ENCODE measurements at places on chromosomes 2 and 18.

DNA sequence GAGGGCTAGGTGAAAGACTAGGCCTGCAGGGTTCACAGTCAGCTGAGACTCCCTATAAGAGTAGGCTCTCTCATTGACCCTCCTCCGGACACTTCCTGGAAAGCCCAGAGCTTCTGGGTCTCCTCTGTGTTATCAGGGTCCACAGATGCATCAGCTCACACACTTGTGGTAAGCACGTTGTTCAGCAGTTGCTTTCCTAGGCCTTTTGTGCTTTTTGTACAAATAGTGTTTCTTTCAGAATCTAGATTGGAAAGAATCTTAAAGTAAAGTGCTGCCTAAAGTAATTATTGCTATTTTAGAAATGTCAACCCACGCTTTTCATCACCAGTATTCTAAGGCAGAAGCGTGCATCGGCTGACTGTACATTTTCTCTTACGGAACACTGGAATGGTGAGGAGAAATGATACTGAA is 15.5 kb downstream of the SLC9A2 start:
- DNase-seq, result no peak

GRCh38 chr2:177419274-177419673 is 26.7 kb downstream of the AGPS start:
- DNase-seq, result no peak

- DNase-seq, result no peak
Measured at GRCh38 chr2:166671801-166672200, 177.8 kb upstream of the SCN7A start.

DNA sequence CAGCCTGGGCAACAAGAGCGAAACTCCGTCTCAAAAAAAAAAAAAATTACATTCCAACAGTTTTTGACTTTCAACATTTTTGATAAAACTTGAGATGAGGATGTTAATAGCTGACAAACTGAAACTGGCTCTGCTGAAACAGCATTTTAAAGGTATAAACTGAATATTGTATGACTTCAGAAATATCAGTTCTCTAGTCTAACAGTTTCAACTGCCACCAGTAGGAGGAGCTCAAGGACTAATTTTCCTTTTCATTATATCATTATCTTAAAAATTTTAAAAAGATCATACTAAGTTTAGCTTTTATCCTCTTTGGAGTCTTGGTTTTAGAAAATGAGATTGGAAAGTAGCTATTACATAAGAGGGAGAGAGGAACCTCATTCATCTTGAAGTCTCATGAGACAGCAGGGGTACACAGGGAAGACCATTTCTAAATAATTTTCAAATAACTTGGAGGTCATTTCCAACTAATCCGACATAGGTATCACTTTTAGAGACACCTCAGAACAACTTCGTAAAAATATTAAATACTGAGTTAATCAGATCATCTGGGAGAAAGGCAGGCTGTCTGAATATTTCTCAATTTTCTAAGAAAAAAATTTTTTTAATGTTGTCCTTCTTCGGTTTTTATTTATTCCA is 37.6 kb upstream of the MCM6 start:
- no peak for DNase-seq

DNA sequence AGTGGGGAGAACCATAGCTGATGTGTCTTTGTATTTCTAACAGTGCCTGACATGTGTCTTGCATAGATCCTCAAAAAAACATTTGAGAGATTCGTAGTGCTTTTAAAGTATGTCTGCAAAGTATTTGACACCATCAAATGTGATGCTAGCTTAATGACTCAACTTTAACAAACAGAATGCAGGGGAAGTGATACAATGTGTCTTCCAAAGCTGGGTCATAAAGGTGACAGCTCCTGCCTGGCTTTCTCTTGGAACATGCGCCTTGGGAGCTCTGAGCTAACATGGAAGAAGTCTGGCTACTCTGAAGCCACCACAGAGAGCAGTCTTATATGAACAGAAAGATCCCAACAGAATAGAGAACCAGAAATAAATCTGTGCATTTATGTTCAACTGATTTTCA is 78.2 kb downstream of the C1D start:
- no peak for DNase-seq

DNA sequence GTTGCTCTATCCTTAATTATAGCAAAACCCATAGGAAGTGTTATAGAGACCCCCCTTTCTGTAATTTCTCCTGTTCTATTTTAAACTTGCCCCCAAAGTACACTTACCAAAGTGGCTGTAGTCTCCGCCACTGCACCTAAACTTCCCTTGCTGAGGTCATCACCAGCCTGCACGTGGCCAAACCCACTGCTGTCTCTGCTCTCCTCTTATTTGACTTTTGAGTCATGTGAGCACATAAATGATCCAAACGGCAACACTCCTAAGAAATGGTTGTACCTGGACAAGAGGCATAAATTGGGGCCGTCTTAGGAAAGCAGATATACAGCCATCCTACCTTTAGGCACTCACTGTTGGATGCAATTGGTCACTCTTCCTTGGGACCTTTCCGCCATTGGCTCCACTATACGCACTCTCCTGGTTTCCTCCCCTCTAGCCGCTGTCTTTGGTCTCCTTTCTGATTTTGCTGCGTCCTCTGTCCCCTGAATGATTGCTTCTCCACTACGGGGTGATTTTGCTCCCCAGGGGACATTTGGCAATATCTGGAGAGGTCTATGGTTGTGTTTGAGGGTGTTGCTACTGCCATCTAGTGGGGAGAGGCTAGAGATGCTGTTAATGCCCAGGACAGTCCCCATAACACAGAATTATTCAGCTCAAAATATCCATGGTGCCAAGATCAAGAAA is 19.2 kb upstream of the IL36G start:
- DNase-seq, result no peak

- no peak for DNase-seq
Measured at GRCh38 chr18:57475903-57476302, 40.7 kb downstream of the ONECUT2 start.

GRCh38 chr2:67510745-67511144 is 113.6 kb downstream of the ETAA1 start:
- DNase-seq, result no peak

- no peak for DNase-seq
Measured at GRCh38 chr2:22020091-22020742, 896.4 kb downstream of the TDRD15 start.

DNA sequence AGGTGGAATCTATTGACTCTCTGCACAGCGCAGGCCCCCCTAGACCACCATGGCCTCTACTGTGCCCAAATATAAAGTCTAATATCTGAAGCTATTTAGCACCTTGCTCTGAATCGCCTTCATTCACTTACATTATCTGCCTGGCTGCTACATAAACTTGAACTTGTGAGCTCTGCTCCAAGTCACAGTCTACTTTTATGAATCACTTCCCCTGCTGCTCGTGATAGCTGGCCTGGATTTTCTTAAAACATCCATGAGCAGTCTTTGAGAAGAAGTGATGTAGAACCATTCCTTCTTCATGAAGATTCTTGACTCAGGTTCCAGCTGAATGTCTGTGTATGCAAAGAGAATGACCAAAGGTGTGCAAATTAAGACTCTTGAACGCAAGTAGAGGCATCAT is 359.5 kb downstream of the RND3 start:
- DNase-seq, result no peak

DNA sequence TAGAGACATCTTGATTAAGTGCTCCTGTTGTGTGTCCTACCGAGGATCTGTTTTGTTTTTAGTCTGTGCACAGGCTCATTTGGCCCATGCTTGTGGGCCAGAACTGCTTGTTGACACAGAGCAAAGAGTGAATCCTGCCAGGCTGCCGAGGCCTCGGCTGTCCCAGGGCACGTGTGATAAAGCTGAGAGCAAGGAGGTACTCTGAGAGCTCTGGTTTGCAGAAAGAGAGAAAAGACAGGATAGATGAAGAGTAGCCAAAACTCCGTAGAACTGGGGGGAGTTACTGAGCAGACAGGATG is 175.1 kb downstream of the FAM210A start:
- no peak for DNase-seq

DNA sequence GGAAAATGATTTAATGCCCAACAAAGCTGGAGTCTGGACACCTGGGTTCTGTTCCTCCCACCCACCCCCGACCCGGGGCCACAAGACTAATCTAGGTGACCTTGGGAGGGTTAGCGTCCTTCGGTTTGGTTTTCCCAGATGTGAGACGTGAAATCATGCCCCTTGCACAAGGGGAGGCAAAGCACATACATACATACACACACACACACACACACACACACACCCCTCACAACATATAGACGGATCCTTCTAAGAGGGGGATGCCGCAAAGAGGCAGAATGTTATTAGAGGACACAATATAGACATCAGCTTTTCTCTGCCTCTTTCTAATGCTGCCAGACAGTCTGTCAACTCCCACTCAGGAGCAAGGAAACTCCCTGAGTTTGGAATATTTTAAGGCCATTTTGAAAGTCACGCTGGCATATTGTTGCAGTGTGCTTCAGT is 616 bp upstream of the RBMS1 start:
- DNase-seq, result no peak

DNA sequence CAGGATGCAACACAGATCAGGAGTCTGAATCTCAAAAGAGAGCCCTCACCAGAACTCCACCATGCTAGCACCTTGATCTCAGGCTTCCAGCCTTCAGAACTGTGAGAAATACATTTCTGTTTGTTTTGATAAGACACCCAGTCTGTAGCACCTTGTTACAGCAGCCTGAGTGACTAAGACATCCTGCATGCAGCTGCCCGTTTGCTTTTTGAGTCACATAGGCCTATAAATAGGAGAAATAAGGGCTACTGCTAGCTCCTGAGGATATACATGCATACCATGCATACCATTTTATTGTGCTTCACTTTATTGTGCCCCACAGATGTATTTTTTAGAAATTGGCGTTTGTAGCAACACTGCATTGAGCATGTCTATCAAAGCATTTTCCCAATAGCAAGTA is 337.8 kb downstream of the CDH2 start:
- DNase-seq, result peak; percentile 29

DNA sequence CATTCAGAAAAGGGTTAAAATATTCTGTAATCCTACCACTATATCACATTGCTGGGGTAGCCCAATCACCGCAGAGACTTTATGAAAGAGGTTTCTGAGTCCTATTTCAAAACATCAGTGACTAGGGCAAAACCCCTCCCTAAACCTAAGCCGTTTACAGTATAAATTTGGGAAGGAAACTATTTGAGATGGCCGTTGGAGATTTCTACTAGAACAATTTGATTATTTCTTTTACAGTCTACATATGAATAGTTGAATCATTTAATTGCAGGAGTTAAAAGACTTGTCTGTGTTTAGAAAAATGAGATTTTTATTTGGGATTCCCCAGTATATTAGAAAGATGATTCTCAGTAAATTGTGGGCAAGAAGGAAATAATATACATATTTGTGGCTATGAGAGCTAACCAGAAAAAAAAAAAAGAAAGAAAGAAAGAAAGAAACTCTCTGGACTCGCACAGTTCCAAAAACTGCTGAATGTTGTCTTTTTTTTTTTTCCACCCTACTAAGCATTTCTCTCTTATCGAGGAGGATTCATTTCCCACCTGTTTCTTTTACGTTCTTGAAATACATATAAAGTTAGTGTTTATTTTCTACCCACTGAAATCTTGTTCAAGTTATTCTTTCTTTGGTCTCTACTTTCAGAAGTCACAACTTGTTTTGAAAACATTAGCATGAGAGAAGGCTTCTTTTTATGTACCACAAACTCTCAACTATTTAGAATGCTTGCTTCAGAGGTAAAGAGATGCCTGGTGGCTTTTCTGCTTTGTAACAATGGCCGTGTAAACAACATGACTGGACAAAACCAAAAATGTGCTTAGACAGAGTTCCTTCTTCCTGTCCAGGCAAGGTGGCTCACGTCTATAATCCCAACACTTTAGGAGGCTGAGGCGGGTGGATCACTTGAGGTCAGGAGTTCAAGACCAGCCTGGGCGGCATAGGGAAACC is 65.9 kb downstream of the BCL2 start:
- DNase-seq, result no peak

DNA sequence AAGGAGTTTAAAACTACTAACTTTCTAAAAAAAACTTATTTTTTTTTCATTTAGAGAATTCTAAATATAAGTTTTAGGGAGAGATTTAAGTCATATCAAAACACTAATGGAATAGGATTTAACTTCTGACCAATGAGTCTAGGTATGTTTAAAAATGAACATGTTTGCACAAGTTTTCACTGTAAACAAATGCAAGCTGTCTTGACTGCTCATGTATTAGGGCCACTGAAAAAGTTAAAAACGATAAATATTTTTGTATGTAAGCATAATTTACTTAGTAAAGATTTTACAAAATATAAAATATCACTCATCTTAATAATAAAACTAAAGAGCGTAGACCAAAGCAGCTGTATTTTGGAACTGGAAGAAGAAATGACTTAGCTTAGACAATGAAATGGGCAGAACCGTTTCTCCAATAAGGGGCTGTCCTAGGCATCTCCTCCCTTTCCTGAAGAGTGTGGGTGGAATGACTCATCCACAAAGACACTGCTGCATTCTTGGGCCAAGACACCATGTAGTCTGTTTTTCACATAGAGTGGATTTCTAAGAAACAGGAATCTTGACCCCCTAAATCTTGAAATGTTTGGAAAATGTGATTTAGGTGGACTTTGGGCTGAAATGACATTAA is 118.8 kb downstream of the MEP1B start:
- DNase-seq, result peak; percentile 22

- DNase-seq, result peak; percentile 100
Measured at GRCh38 chr2:204452464-204453023, 92.7 kb upstream of the PARD3B start.

DNA sequence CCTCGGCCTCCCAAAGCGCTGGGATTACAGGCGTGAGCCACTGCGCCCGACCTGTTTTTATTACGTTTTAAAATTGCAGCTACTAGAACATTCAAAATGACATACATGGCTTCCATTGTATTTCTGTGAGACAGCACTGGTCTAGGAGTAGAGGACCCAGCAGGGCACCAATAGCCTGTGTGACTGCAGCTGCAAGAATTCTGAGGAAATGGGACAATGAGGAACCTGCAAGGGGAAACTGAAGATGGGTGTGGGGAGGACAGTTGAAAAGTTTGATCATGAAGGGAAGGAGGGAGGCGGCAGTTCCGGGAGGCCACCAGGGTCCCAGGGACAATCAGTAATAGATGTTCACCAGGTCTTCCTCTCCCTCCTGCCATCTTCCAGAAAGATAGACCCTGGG is 13.9 kb upstream of the DNPEP start:
- DNase-seq, result no peak

DNA sequence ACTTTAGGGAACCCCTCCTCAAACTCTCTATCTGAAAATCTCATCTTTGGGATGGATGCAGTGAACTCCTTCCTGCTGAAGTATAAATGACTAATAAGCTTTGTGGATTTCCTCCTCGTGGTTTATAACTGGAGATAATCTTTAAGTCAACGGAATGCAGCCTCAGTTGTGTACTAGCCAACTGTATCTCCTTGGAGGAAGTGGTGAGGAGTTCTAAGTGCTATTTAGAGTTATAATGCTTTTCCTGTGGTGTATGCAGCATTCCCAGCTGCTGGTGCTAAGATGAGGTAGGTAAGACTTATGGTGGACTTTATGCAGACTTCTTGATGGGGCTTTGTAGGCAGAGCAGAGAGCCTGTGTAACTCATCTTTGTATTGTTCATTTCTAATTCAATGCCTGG is 90.9 kb downstream of the LYPD6B start:
- DNase-seq, result no peak

- DNase-seq, result no peak
Measured at GRCh38 chr2:1662606-1663180, 81.6 kb downstream of the PXDN start.
